CD4-positive, alpha-beta T cell treated with Interferon alpha-2 for 1 hour (primary cell): ENCODE measurements at places on chromosomes 13 and 19.

DNA sequence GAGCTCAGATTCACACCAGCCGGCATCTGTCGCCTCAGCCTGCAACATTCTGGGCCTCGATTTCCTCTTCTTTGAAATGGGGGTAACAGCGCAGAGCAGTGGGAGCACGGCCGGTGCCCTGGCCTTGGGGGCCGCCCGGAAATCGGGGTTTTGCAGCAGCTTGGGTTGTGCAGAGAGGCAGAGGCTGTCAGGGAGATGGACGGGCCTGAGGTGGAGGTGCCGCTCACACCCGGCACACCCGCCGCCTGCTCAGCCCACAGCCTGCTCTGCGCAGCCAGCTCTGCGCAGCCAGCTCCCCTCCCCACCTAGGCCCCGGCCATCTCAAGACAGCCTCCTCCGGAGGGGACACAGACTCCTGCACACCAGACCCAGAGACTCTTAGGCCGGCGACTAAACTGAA is 10.6 kb downstream of the KLF2 start:
- DNase-seq: peak; percentile 67

DNA sequence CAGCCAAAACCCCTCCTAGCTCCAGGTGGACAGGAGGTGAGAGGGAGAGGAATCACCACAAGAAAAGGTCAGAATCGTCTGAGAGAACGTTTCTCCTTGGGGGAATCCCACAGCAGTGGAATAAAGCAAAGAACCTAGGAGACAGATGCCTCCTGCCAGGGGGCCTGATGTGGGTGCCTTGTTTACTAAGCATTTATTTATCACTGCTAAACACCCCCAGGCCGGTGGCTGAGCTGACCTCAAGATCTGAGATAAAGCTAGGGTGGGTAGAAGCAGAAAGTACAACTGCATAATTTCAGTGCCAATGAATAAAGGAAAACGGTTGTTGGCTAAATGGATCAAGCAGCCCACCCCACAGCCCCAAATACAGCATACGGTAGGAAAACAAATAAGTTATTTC is 33.9 kb upstream of the ATP11A start:
- no peak for DNase-seq

DNA sequence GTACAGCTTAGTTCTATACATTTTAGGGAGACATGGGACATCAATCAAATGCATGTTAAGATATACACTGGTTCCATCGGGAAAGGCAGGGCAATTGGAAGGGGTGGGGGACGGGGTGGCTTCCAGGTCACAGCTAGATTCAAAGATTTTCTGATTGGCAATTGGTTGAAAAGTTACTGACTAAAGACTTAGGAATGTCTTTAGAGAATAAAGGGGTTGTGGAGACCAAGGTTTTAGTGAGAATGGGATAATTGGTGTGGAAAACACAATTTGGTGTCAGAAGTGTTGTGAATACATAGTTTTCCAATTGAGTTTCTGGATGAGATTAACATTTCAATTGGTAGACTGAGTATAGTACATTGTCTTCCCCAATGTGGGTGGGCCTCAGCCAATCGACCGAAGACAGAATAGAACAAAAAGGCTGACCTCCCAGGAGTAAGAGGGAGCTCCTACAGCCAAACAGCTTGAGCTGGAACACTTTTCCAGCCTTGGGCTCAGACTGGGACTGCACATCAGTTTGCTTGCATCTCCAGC is 988 bp upstream of the CCDC169 start:
- no peak for DNase-seq

DNA sequence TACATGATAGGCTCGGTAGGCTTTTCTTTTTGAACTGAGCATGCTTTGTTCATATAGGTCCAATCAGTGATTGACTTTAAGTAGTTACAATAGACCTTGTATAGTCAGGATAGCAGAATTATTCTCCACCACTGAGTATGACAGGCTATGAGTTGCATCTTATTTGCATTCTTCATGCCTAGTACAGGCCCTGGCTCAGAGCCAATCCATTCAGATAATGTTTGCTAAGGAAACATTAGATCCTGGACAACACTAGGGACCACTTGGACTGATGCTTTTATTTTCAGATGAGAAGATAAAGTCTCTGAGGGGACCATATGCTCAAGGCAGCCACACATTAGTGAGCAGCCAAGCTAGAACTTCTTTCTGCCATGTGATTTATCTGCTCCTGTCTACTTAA is 133.9 kb downstream of the KL start:
- no peak for DNase-seq

GRCh38 chr13:48437371-48437770 is 24.5 kb upstream of the LPAR6 start:
- no peak for DNase-seq

DNA sequence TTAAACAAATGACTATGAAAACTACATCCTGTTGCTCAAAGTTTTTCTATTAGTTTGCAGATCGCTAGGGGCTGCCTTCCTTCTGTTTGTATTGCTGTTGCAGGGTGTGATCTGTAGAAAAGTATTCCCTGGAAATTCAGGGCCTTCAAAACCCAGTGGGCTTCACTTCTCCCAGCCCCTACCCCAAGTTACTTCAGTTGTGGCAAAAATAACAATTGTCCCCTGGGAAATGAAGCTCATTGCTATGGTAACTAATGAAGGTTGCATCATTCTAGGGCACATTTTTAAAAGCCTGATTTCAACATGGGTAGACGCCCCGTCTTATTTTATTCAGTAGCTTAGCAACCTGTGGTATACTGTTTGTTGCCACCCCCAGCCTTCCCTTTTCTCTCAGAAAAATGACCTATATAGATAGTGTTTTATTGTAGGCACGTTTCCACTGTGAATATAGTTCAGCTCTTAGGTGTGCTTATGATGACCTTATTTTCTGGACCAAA is 60.9 kb downstream of the WDFY2 start:
- DNase-seq: peak; percentile 77

DNA sequence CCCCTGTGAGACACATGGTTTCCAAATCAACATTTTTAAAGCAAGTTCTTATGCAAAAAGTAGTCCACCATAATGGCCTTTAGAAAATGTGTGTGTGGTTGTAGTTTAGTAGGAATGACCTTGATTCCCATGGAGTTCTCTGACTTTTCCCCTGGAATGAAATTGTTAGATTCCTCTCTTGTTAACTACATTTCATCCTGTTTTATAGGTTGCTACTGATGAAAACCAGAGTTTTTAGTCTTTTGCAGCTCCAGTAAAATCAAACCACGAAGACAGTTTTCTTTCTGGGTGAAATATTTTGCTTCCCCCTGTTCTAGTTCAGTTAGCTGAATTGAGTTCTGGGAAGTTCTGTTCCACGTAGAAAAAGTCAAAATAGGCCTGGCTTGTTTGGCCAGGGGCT is 107.7 kb downstream of the RAB20 start:
- no peak for DNase-seq

DNA sequence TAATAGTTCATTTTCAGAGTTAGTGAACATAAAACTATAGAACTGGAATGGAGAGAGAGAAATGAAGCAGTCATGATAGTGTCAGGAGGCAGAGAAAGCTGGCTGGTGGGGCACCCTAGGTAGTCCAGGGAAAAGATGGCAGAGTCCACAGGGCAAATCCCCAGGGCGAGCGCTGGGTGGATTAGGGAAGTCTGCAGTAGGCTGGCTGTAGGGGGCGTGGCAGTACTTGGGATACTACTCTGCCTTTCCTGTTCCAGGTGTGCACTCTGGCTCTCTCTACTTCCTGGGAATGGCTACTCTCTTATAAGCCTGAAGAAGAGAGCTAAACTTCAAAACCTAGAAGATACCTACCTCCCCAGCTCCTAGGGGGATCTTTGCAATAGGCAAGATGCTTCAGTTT is 232.9 kb upstream of the SLC10A2 start:
- no peak for DNase-seq

- DNase-seq: no peak
Observed at GRCh38 chr13:94722609-94723345, 10.4 kb upstream of the SOX21 start.

GRCh38 chr13:98272549-98272948 is 95.5 kb upstream of the RNF113B start:
- no peak for DNase-seq

- DNase-seq: no peak
Observed at GRCh38 chr19:11399667-11400066, 15.6 kb upstream of the EPOR start.

DNA sequence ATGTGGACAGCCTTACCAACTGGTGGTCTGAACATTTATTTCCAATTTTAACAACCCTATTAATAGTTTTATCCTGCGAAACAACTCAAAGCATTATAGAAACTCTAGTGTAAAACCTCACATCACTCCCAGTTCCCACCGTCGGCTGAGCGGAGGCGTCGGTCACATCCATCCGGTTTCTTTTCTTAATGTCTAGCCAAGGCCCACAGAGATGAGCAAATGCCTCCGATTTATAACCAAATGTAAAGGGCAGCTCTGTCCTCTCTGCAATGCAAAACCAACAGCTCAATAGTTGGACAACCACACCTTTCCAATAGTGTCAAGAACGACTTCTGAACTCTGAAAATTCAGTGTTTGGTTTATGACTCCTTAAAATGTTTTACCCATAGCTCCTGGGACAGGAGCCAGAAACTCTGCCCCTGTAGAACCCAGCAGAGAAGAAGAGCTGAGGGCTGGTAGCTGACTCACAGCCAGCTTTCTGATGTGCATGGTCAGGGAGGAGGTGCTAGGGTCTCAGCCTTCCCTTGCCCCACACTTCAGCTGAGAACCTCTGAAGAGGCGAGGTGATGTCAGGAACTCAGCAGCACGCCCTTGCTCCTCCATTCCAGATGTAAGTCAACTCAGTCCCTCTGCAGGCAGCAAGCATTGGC is 90.2 kb upstream of the UQCRFS1 start:
- DNase-seq: no peak

- no peak for DNase-seq
Observed at GRCh38 chr19:48539503-48540096, 12.4 kb upstream of the SULT2B1 start.

GRCh38 chr19:22427547-22427946 is 5.4 kb upstream of the ZNF98 start:
- no peak for DNase-seq

DNA sequence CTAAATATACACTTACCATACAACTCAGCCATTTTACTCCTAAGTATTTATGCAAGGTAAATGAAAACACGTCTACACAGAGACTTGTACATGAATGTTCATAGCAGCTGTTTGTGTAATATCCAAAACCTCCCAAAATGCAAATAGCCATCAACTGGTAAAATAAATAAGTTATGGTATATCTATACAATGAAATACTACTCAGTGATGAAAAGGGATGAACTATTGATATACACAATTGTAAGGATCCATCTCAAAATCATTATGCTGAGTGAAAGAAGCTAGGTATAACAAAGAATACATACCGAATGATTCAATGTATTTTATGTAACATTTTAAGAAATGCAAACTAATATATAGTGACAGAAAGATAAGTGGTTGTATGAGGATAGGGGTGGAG is 149.8 kb upstream of the TNFSF11 start:
- DNase-seq: no peak

DNA sequence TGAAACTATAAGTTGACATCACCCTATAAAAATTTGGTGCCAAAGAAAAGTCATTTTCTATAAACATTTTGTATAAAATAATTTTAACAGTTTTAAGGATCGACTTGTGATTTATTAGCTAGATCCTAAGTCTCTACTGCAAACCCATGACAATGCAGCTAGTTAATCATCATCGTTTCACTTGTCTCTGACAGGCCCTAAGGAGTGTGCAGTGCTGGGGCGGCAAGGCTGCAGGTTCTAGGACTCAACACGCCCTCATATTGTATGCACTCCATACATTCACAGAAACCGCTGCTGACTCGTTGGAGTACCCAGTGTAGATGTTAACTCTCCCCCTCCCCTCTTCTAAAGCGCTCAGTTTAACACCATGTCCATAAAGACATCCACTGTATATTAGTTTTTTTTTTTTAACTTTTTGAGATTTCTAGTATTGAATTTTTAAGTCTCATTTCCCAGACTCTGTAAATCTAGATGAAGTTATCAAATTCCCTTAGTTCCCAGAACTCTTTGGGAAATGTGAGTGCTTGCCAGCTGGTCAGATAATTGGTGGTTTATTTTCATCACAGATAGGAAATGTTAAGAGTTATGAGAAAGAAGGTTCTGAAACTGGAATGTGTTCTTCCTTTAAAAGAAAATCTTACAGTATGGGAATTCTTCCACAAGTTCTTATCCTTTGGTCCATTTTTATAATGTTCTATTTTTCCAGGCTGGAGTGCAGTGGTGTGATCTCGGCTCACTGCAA is 162.8 kb upstream of the RNF113B start:
- no peak for DNase-seq

DNA sequence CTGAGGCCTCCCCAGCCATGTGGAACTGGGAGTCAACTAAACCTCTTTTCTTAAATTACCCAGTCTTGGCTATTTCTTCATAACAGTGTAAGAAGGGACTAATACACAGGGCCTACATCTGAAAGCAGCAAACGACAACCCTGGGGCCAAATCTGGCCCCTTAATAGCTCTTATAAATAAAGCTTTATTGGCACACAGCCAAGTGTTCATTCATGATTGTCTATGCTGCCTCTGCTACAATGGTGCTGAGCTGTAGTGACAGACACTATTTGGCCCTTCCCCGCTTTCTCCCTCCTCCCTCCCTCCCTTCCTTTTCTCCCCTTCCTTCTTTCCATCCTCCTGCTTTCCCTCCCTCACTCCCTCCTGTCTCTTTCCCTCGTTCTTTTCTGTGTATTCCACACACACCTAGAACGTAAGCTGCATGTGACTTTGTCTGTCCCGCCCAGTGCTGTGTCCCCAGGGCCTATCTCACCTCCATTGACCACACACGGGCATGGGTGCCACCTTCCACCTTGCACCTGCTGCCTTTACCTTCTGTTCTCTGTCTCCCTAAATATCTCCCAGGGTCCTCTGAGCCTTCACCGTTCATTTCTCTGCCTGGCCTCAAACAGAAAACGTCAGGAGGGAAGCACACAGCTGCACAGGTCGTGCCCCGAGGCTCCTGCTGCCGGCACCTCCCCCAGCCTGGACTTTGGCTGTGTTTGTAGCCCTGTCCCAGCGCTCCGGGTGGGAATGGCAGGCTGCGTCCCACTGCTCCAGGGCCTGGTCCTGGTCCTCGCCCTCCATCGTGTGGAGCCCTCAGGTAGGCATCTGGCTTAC is at the start of gene PROZ:
Gene PROZ, plus strand, starts transcription at position 720 of the 819 bp plus-strand sequence. Its CDS starts 13 bp downstream, at position 733.
- no peak for DNase-seq

- DNase-seq: no peak
Observed at GRCh38 chr13:94716016-94716415, 3.7 kb upstream of the SOX21 start.

DNA sequence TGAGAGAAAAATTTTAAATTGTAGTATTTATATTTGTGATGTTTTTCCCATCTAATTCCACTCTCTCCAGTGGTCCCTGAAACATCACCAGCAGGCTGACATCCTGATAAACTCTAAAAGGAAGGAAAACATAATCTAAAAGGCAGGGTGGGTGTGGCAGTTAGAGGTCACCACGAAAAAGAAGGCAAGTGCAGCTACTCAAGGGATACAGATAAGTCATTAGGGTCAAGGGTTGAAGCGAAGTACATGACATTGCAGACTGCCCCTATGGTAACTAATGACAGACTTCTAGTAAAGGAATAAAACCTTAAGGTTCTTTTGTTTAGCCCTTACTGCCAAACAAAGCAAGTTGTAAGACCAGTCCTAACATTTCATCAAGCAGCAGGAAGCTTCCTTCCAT is 6.0 kb upstream of the NEK3 start:
- DNase-seq: no peak
